ENCODE measurements at places on chromosomes 5 and 9.

GRCh38 chr9:114238891-114239875, 83.7 kb upstream of the ORM1 start:
- no peak for DNase-seq

DNA sequence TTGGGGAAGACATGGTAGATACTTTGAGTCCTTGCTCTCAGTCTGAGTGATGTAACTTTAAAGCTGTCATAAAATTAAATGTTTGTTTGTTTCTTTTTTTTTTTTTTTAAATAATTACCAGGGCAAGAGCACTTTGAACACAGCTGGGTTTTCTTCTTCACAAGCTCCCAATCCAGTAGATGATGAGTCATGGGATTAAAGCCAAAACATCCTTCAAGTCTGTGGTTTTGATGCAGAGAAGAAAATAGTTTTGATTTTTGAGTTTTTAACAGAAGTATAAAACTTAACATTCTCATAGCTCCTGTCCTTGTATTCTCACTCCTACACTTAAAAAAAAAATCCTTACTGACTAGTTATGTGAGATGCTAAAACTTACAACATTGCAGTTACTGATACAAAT, 34.8 kb upstream of the IL31RA start:
- no peak for DNase-seq

DNA sequence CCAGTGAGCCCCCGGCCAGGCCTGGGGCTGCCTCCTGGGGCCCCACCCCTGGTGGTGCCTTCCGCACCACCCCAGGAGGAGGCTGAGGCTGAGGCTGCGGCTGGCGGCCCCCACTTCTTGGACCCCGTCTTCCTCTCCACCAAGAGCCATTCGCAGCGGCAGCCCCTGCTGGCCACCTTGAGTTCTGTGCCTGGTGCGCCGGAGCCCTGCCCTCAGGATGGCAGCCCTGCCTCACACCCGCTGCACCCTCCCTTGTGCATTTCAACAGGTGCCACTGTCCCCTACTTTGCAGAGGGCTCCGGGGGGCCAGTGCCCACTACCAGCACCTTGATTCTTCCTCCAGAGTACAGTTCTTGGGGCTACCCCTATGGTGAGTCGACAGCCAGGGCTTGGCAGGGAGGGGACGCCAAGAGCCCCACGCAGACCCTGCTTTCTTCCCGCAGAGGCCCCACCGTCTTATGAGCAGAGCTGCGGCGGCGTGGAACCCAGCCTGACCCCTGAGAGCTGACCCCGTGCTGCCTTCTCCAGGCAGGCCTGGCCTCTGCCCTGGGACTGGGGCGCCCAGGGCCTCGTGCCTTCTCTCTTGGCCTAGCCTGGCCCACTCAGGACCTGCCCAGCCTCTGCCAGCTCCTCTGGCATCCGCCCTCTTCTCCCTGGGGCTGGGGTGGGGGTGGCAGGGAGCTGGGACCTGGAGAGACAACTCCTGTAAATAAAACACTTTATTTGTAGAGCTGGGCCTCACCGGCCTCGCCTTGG, 4.0 kb upstream of the EHMT1 start:
- no peak for DNase-seq

DNA sequence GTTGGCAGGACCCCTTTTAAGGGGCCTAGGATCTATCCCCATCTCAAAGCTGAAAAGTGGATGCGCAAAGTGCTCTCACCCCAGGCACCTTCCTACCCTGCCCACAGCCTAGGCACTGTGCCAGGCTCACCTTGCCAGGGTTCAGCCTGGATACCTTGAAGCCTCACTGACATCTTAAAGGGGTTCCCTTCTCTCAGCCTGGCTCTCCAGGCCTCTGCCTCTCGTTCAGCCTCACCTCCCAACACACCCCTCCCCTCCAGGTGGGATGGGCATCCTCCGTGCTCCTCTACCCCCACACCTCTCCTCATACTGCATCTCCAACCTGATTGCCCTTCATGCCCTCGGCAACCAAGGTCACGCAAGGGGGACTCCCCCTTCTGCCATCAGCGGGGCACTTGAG, 25.5 kb downstream of the TNIP1 start:
- DNase-seq, result no peak

GRCh38 chr9:16598316-16598715, 272.2 kb downstream of the BNC2 start:
- DNase-seq, result no peak

GRCh38 chr5:95962785-95963184, 1.1 kb upstream of the ELL2 start:
- no peak for DNase-seq

GRCh38 chr9:136437839-136438547, 1.7 kb downstream of the INPP5E start:
- no peak for DNase-seq

DNA sequence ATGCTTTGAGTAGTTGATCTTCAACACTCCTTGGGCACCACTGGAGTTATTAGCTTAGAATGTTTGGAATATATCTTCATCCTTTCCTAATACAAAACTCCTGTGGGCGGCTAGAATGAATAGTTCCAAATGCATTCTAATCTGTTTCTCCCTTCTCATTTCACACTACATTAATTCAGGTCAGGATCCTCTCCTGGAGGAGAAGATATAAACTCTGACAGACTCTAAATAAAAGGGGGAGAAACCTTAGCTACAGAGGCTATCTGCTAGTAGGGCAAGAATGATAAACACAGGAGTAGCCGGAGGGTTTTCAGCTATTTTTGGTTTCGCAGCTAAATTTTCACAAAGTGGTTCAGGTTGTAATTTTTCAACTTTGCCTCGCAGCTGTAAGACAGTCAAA, 45.2 kb upstream of the FAM240B start:
- DNase-seq, result no peak

GRCh38 chr5:161975350-161975749, 92.2 kb upstream of the GABRG2 start:
- no peak for DNase-seq

- no peak for DNase-seq
These were observed 19.1 kb downstream of the PTGS1 start for GRCh38 chr9:122389799-122390481.

GRCh38 chr9:132733260-132733815, 63.1 kb downstream of the GTF3C4 start:
- no peak for DNase-seq

- DNase-seq, result no peak
These were observed 12.8 kb downstream of the NCS1 start for GRCh38 chr9:130185017-130185416.

DNA sequence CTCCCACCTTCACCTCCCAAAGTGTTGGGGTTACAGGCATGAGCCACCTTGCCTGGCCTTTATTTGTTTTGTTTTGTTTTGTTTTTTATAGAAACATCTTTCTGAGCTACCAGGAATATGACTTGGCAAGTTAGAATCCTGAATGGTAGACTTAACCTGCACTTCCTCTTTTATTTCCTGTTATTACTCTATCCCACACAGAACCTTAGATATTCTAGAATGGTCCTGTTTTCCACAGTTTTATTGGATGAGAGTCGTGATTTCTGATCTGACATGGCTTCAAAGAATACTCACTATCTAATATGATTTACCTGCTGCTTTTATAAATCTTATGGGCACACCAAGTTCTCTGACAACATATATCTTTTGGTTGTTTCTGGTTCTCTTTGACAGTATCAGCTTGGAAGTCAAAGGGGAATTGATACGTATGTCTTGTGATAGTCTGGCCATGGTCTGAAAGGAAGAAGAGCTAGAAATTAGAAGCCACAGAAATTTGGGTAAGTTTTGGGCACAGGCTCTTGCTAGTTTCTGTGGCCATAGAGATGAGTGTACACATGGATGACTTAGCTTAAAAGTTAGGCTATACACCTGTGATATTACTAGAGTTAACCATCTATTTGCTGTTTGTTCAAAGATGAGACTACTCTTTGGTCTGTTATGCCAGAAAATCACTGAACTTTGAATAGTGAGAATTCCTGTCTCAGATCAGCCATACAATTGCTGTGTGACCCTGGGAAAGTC, 4.7 kb upstream of the PANK3 start:
- no peak for DNase-seq

GRCh38 chr5:107450531-107450930, 220.2 kb downstream of the EFNA5 start:
- no peak for DNase-seq

DNA sequence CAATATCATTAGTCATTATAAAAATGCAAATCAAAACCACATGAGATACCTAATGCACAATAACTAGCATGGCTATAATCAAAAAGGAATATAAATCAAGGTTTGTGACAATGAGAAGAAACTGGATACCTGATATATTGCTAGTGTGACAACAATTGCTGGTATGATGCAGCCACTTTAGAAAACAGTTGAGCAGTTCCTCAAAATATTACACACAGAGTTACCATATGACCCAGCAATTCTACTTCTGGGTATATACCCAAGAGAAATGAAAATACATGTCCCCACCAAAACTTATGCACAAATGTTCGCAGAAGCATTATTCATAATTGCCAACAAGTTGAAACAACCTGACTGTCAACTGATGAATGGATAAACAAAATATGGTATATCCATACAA, 339.7 kb upstream of the POU5F2 start:
- DNase-seq, result no peak

- DNase-seq, result no peak
These were observed 3.5 kb upstream of the MPDZ start for GRCh38 chr9:13282998-13283397.

DNA sequence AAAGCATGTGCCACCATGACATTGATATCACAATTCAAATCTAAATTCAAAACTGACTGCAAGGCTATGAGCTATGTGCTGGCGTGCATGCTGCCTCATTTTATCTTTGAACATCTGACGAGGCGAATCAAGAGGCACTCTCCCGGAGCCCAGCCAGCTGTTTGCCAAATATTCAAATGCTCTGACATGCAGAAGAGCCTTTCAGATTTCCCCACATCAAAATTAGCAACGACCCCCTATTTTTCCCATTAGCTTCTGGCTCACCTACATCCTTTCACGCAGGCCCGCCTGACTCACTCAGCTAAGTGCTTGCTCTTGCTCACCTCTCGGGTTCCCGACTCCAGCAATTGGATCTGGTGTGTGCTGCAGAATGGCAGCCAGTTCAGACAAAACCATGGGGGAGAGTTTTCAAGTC, 159.0 kb downstream of the NR2F1-AS1 start:
- DNase-seq, result no peak

DNA sequence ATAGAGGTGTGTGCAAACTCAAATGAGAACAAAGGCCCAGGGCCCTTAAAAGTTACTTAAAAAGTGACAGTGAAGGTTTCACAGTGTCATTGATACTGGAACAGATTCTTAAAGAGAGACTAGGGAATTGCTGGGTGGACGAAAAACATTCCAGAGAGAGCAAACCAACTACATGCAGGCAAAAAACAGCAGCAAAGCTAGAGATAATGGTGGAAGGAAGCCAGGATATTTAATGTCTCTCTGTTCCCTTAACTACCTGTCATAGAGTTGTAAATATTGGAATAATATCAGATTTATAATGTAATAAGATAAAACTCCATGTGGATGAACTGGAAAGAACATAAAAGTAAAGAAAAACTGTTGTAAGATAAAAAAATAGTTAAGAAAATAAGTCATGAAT, 508.6 kb downstream of the TAF11L14 start:
- no peak for DNase-seq

- no peak for DNase-seq
These were observed 799.3 kb upstream of the NUDT12 start for GRCh38 chr5:104361932-104362331.

DNA sequence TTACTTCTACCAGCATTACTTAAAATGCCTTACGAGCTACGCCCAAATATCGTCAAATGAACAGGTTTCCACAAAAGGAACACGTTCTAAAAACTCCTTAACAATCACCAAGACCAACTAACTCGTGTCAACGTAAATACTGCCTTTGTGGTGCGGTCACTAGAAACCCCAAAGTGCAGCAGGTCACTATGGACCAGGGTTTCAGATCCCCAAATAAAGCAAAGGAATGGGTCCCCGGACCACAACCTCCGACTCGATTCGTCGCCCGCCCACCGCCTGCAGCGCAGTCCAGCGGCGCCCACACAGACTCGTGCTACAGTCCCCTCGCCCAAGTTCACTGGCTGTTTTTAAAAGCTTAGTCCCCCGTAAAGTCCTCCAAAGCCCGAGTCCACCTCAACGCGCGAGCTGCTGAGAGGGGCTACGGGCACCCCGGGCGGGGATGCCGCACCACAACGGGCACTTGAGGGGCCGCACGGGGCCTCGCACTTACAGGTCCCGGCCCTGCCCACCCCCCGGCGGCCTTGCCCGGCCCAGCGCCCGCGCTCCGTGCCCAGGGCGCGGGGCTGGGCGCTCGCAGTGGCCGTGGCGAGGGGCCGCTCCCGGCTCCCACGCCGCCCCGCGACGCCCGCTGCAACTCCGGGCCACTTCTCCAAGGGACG, 1.1 kb downstream of the NFIB start:
- peak; percentile 85 for DNase-seq

DNA sequence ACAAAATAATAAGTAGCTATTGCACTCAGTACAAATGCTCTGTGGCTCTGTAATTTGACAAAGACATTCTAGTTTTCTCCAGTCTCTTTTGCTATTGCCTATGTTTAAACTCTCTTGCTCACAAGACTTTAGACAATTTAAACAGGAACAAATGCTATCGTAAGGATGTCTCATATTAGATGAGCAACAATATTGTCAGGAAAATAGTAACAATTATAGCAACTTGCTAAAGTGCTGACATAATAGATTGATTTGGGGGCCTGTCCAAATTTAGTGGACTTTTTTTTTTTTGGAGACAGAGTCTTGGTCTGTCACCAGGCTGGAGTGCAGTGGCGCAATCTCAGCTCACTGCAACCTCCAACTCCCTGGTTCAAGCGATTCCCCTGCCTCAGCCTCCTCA, 11.8 kb downstream of the KIF2A start:
- DNase-seq, result no peak

GRCh38 chr5:102628441-102629175, 126.5 kb upstream of the PAM start:
- no peak for DNase-seq

GRCh38 chr5:56264417-56265025, 31.4 kb upstream of the ANKRD55 start:
- peak; percentile 25 for DNase-seq

DNA sequence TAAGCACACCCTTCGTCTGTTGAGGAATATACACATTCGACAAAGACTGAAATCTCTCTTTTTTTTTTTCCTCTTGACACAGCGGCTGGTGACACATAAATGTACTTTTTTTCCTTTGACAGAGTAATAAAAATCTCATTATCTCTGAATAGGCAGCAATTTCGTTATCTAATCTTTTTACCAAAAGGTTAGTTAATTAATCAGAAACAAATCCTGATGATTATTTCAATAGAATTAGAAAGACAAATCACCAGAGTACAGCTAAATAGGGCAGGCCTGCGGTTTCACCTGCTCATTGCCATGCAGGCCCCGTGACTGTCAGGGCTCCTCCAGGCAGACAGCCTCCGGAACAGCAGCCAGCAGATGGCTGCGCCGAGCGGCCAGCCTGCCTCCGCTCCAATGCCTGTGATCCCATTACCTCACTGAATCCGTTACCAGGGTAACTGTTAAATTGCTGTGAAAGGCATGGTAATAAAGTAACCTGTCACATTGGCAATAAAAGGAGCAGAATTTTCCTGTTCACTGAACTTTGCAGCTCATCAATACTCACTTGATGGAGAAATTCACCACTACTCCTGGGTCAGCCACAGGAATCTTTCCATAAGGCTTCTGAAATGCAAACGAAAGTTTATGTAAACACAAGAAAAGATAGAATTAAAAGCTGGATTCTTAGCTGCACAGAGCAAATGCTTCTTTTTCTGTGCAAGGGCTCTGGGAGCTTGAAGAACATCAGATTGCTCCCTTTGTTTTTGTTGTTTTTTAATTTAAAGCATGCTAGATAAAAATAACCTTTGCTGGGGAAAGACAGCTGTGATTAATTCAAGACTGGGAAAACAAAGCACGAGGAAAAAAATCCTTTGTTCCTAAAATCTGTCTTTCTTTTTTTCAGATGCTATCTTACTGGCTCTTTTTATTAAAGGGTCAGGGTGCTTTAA, 666.4 kb upstream of the ZNF608 start:
- DNase-seq, result peak; percentile 93

- no peak for DNase-seq
These were observed 13.2 kb upstream of the ZBTB43 start for GRCh38 chr9:126791406-126792230.
